Heart right ventricle (tissue), 16 donors: ENCODE measurements at places on chromosomes 7 and 10. TPM values are rescaled to one million over a fixed set of nuclear protein-coding genes. Genes with fewer than 3 reads are reported as not detected.

- peaks cover 30% of the 10 kb centered on the region for H3K27me3 ChIP-seq
- H3K27ac ChIP-seq: no peak overlapping the region
- H3K4me1 ChIP-seq: no peaks in the 10 kb centered on the region
- no peak for DNase-seq
- no peak overlapping the region for H3K4me3 ChIP-seq
Measured at GRCh38 chr7:156650042-156650441, 9.5 kb downstream of the RNF32 start.

- H3K36me3 ChIP-seq: no peaks in the 10 kb centered on the region
- no peaks in the 10 kb centered on the region for H3K27me3 ChIP-seq
- no peak for DNase-seq
- H3K27ac ChIP-seq: no peak overlapping the region
Measured at GRCh38 chr10:75287697-75288096, 51.9 kb upstream of the COMTD1 start.

- H3K27ac ChIP-seq: no peak overlapping the region
- H3K27me3 ChIP-seq: no peaks in the 10 kb centered on the region
- H3K4me3 ChIP-seq: no peak overlapping the region
- no peaks in the 10 kb centered on the region for H3K4me1 ChIP-seq
Measured at GRCh38 chr10:89055159-89055558, 64.6 kb downstream of the FAS start.

DNA sequence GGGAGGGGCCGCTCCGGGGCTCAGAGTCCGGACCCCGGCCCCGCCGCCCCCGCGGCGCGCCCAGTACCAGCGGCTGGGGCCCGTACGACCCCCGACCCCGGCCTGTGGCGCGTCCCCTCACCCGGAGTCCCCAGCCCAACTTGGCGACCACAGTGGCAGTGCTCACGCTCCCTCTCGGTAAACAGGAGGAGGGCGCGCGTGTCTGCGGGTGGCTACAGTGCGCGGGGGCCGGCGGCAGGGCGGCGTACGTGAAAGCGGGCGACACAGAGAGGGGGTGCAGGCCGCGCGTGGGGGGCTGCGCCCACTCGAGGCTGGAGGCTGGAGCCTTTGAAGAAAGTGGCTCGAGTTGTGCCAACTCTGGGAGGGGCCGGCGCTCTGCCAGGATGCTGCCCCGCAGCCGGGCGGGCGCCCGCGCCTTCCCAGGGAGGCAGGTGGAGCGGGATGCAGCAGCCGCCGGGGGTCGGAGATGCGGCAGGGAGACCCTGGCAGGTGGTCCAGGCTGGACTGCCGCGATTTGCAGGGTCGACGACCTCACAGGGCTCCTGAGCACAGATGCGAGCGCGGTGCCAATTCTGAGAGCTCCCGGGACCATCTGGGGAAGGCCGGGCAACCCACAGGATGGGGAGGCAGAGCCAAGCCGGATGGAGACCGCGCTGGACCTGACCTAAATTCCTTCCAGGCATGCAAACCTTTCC, 655 bp downstream of the PTPRE start:
- no peaks in the 10 kb centered on the region for H3K36me3 ChIP-seq
- peak overlapping the region; percentile 77 for H3K4me3 ChIP-seq
- H3K27me3 ChIP-seq: no peaks in the 10 kb centered on the region
- peak; percentile 54 for DNase-seq
- H3K27ac ChIP-seq: peak overlapping the region; percentile 76

The CALCR gene
- 0.12 TPM for total RNA-seq

The FAM131B gene
- total RNA-seq: 0.51 TPM
